ENCODE measurements at places on chromosomes 5 and 9.

DNA sequence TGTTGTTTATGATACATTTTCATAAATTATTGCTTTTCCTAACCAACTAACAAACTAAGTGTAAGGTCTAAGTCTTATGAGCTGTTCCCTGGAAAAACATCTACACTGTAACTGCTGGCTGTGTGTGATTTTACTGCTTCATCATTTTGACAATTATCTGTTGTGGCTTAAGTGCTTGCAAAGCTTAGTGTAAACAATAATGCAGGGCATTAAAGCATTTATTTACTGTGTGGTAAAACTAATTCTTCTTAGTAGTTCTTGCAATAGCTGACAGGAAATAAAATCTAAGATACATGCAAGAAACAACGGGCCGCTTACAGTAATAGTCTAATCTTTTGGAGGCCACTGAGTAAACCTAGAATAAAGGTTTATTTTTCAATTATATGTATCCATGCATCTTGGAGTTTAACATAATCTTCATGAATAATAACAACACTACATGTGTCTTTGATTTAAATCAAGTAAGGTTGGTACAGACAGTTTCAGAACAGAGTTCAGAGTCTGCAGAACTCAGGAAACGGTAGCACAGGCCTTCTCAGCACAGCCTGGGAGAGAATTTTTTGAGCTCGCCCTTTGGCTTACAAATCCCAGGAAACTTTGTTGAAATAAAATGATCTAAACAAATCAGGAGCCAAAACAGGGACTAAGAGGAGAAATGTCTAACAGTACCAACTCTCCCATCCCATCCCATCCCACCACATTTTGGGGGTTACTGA is 473.1 kb downstream of the NR2F1-AS1 start:
- no peak for DNase-seq

DNA sequence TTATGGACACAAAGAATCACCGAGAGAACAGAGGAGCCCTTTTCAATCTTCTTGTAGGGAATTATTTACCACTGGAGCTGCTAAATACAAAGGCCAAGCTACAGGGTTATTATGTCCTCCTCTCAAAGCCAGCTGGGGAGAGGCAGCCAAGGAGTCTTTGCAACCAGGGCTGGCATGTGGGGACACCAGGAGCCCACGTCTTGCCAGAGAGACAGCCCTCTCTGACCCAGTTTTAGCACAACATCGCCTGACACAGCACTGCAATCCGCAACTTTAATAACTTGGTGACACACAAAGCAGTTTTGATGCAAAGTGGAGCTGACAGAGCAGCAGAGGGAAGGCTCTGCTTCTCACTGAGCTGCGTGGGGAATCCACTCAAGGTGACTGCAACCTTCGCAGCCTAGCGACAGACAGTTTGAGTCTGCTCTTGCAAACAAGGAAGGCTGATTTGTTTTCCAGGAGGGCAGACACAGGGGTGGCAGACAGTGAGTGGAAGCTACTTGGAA is 33.6 kb downstream of the TLR4 start:
- DNase-seq, result no peak

- no peak for DNase-seq
Measured at GRCh38 chr5:168408561-168409305, 77.5 kb upstream of the RARS1 start.

DNA sequence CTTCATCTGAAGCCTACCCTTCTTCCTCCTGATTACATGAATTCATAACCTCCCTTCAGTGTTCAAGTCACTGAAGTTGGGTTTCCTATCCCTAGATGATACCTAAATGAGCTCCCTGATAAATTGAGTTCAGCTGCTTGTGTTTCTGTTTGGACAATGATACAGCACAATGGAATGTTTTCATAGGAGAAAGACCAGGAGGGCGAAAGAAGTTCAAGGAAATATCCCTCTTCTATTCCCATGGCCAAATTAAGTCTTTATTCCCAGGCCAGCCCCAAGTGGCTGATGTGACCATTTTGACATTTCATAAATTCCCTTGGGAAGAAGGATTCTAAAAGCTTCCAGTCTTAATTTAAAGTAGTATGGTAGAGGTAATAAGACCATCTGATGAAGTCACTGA is 555.8 kb upstream of the CLINT1 start:
- DNase-seq, result no peak

- no peak for DNase-seq
Measured at GRCh38 chr9:87763286-87763685, 37.4 kb downstream of the CTSL start.

GRCh38 chr9:83036043-83036442 is 26.9 kb downstream of the RASEF start:
- no peak for DNase-seq

- no peak for DNase-seq
Measured at GRCh38 chr9:13508086-13508485, 228.6 kb upstream of the MPDZ start.

GRCh38 chr5:31844622-31845345 is 205.9 kb downstream of the PDZD2 start:
- DNase-seq, result no peak

- no peak for DNase-seq
Measured at GRCh38 chr5:115551415-115551814, 6.8 kb upstream of the FEM1C start.

- DNase-seq, result no peak
Measured at GRCh38 chr5:62547945-62548630, 30.5 kb upstream of the LRRC70 start.
